ENCODE measurements at places on chromosomes 1 and 21.

DNA sequence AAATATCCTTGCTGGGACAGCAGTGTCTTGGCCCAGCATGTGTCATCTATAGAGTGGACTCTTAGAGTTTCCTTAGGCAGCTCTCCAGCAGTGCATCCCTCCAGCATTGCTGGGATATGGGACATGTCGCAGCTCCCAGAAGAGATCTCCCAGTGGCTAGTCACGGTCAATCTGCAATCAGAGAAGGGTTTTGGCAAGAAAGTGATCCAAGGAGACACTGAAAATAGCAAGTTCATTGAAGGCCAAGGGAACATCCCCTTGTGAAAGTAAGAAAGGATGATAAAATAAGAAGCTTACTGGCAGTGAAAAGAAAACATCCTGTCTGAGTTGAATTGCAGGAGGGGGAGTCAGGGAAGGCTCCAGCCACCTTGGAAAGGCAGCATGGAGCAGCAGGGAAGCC lies 19.3 kb upstream of the NPL start:
- no peak for DNase-seq

- no peak for DNase-seq
These were observed 221.6 kb downstream of the AKT3 start for GRCh38 chr1:243628476-243628907.

- no peak for DNase-seq
These were observed 42.4 kb downstream of the SKI start for GRCh38 chr1:2270260-2271100.

DNA sequence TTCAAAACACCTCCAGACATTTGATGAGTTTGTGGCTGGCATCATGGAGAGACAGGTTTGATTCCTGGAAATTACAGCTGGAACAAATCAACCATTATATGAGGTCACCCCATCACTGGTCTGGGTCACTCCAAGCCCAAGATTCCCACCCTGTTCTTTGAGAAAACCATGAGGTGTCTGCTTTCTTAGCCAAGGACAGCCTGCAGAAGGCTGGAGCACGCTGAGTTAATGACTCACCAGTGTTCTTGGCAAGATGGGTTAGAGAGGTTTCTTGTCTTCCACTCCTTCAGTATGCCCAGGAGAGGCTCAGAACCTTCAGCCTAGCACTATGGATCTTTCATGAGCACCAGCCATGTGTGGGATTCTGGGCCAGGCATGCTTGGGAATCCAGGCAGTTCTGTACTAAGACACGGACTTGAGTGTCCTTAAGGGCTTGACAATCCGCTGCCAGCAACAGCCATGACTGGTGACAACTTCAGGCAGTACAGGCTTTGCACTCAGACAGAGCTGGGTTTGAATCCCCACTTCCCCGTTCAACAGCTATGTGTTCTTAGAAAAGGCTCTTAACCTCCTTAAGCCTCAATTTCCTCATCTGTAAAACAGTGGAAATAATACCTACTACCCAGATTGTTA lies 43.9 kb downstream of the GRHL3 start:
- DNase-seq: no peak

- DNase-seq: no peak
These were observed 358.9 kb upstream of the SGIP1 start for GRCh38 chr1:66175098-66175497.

GRCh38 chr1:212976586-212976985 lies 26.2 kb downstream of the VASH2 start:
- DNase-seq: no peak

DNA sequence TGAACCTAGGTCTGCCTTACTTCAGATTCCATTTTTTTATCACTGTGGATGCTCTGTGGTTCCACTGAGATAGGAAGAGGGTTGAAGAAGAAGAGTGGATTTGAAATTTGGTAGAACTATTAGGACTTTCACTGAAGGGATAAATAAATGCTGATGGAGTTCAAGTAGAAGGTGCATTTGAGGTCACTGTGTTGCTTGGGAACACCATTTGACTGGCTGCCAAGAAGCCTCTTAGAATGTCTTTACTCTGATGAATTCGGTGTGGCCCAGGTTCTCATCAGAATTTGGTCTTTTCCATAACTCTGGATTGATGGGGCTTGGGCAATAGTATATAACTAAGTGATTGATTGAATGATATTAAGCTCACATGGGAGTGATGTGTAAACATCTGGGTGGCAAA lies 11.9 kb downstream of the XPR1 start:
- DNase-seq: no peak

All from stimulated activated CD4-positive, alpha-beta T cell treated with anti-CD3 and anti-CD28 coated beads, TNF-alpha, amount 100 ng/mL, for 1 hour (primary cell).